Motor neuron (in vitro differentiated cells): ENCODE measurements at places on chromosomes 7 and 10. TPM values are rescaled to one million over a fixed set of nuclear protein-coding genes. Genes with fewer than 3 reads are reported as not detected.

- no peak for ATAC-seq
Observed at GRCh38 chr7:69839782-69840181, 241.5 kb downstream of the AUTS2 start.

DNA sequence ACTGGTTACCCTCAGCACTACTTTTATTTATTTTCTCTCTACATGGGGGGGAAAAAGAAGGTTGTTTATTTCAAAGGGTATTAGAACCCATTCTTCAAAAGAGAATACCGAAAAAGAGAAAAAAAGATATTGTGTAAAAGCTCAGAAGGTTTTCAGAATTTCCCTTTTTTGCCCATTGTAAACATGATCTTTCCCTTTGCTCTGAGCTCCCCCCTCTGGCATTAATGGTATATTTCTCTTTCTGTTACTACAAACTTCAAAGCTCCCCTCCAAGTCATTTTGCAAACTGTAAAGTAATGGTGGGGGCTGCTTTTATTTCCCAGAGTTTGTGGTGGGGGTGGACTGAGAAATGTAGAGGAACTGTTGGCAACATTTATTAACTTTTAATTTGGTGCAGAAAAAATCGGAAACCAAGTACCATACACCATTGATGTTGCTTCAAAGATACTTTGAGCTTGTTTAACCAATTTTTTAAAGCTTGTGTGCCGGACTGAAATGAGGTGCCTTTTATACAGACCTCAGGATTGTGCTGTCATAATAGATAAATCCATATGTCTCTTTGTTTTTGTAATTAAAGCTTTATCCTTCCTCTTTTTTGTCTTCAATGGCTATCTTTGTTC lies 181.5 kb downstream of the EXOC4 start:
- no peak for ATAC-seq

GRCh38 chr7:130887957-130888371 lies 154.0 kb upstream of the KLF14 start:
- no peak for ATAC-seq

GRCh38 chr10:68446179-68446578 lies 25.6 kb downstream of the DNA2 start:
- ATAC-seq = no peak

GRCh38 chr7:46206476-46207060 lies 285.5 kb upstream of the IGFBP3 start:
- no peak for ATAC-seq

The ARMH3 gene
- 7.7 and 9.2 TPM in 2 replicates for total RNA-seq

GRCh38 chr7:32169228-32169627 lies 99.0 kb upstream of the PDE1C start:
- ATAC-seq = peak; percentile 32

DNA sequence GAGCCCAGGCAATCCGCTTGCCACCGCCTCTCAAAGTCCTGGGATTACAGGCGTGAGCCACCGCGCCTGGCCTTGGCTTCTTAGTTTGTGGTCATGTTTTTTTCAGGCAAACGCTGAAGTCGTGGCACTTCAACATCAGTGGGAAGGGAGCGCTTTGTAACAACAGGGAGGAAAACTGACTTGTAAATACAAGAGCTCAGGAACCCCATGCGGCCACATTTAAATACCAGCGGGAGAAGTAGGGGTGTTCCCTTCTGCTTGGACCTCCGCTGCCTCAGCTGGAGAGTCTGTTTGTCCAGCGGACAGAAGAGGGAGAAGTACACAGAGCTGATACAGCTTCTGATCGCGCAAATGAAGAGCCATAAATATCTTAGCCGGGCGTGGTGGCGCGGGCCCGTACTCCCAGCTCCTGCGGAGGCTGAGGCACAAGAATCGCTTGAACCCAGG lies 108.7 kb upstream of the KMT2C start:
- no peak for ATAC-seq

GRCh38 chr10:98078774-98079173 lies 48.4 kb upstream of the CRTAC1 start:
- no peak for ATAC-seq

The MEST gene
- total RNA-seq = 119 TPM in 2 replicates
